Activated CD4-positive, alpha-beta T cell treated with anti-CD3 and anti-CD28 coated beads for 48 hours (primary cell): ENCODE measurements at places on chromosomes 2 and 18.

DNA sequence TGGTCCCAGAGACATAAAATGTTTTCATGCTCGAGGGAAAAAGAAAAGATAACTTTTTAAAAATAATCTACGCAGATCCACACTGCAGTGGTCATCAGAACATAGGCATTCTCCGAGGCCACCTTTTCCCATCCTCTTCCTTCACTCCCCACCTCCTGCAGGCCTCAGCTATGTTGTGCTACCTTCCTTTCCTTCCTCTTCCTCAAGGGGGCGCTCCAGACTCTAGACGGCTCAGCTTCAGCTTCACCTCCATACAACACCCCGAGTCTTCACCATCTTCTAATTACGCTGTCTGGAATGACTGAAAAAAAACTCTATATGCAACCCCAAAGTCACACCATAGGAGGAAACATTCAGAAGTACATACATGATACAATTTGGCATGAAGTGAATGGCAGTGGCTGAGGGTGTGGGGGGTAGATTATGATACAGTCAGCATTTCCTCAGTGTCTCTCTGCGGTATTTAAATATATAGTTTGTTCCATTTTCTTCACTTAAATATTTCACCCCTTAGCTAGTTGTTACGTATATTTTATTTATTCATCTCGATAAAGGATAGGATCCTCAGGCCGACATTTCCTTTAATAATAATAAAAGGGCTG is 583.6 kb downstream of the IRS1 start:
- DNase-seq: peak; percentile 73

DNA sequence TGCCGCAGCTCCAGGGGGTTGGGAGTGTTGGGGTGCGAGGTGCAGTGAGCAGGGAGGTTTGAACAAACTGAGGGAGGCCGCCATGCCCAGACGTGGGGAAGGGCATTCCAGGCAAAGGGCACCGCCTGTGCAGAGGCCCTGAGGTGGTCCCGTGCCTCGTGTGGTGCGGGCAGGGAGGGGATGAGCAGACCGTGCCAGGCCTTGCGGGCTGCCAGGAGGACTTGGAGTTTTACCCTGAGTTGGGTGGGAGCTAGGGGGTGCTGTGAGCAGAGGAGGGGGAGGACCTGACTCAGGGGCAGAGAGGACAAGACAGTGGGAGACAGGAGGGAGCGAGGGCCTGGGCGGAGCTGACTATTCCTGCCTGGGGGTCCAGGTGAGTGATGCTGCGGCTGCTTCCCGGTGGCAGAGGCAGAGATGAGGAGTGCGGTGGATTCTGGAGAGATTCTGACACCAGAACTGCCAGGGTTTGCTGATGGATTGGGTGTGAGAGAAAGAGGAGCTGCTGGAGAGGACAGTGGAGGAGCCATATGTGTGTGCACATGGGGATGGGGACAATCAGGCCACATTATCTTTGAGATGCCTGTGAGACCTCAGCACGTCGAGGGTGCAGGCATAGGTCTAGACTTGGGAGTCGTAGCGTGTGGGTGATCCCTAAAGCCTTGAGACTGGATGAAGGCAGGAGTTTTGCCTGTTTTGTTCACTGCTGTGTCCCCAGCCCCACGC is 23.4 kb downstream of the ZAP70 start:
- no peak for DNase-seq

GRCh38 chr2:200317975-200318374 is 11.5 kb downstream of the SPATS2L start:
- no peak for DNase-seq

DNA sequence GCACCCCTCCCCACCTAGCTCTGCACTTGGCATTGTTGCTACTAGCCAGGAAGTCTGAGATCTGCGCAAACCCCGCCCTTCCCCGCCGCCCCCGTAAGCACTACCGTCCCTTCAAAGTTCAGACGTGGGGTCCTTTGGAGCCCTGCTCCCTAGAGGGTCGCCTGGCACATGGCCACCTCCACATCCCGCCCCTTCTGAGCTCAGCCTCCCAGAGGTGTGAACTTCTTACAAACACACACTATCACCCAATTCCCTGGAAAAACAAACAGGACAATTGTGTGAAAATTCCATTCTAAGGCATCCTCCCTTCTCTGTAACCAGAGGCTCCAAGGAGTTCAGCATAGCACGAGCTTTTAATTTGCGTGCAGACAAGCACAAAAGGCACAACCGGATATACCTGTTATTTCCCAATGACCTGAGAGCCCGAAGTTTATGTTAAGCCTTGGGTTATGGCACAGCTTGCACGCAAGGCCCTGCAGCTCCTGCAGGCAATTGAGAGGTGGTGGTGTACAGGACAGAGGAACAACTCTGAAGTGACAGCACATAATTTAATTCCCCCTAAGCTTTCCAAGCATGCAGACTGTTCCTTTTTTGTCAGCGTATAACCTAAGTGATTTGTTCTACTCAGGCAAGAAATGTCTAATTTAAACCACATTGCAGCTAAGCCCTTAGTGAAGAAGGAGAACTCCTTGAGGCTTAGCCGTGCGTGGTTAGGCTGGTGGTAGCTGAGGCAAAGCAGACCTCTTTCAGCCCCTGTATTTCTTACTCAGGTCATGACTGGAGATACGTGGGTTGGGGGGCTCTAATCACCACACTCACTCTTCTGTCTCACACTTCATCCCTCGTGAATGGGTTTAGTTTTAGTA is 20.3 kb upstream of the CYP1B1 start:
- no peak for DNase-seq

DNA sequence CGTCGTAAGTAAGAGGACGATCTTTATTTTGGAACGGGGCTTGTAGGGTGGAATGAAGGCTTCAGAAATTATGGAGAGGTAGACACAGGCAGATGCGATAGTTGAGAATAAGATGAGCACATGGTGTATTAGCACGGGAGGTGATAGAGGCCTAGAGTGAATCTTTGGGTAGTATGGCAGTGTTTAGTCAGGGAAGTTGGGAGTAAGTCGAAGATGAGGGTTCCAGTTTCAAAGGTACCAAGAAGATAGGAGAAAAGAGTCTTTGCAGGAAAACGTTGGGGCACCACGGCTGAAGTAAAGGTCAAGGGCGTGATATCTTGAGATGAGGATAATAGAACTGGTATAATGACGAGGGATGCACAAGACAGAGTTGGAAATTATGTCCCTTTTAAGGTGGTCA is 654 bp downstream of the PIK3C3 start:
- DNase-seq: no peak

- no peak for DNase-seq
Measured at GRCh38 chr2:132671151-132671835, 1.3 kb upstream of the LYPD1 start.

DNA sequence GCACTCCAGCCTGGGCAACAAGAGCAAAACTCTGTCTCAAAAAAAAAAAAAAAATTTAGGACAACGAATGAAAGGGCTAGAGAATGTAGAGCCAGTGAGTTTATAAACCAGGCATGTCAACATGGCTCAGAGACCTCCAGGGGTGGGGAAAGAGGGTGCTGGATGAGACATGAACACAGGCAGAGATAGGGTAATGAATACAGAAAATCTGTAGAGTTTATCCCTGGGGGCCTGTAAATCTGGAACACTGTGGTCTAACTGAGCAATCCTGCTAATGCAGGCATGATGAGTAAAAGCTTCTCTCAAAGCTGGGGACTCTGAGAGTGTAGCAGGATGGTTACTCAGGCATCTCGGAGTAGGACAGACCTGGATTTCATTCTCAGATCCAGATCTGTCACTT is 59.2 kb upstream of the IGFBP2 start:
- no peak for DNase-seq

- DNase-seq: no peak
Measured at GRCh38 chr2:68753318-68753717, 18.7 kb downstream of the ARHGAP25 start.
